ENCODE measurements at places on chromosomes 7 and 10.

GRCh38 chr10:99976886-99977665 lies 32.7 kb downstream of the DNMBP start:
- DNase-seq = peak; percentile 96

DNA sequence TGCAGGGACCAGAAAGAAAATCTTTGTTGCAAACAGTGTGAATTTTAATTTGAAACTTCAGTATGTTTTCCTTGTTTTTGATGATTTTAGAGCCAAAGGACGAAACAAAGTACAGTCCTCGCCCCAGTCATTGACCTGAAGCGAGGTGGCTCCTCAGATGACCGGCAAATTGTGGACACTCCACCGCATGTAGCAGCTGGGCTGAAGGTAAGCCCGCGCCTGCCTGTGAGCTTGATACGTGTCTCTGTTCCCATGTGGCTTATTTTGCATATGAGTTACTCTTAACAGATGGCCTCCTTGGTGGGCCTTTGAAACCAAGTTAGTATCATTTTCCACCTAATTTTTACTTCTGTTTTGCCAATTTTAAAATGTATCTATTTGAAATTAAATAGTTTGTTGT lies 12.3 kb downstream of the RBM17 start:
- no peak for DNase-seq

DNA sequence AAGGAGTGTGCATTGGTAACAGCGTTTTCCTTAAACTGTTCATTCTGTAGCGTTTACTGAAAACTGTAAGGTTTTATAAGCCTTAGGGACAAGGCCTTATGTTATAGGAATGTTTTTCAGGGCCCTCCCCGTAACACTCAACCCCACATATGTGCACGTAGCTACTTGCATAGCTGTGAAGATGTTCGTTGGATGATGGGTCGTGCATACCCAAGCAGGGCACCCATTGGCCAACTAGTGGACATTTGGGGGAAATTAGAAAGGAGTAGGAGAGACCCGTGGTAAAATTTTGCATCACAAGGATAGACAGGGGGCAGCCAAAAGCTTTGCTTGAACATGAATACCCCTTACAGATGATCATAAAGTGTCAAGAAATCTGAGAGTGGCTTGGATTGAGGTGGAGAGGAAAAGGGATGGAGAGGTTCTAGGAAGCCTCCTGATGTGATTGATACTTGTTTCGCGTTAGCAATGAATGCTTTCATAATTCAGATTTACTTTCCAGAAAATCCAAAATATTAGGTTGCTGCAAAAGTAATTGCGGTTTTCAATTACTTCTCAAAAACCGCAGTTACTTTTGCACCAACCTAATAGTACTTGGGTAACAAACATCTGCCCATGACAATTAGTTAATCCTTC lies 878 bp downstream of the SEC61A2 start:
- DNase-seq = peak; percentile 76

DNA sequence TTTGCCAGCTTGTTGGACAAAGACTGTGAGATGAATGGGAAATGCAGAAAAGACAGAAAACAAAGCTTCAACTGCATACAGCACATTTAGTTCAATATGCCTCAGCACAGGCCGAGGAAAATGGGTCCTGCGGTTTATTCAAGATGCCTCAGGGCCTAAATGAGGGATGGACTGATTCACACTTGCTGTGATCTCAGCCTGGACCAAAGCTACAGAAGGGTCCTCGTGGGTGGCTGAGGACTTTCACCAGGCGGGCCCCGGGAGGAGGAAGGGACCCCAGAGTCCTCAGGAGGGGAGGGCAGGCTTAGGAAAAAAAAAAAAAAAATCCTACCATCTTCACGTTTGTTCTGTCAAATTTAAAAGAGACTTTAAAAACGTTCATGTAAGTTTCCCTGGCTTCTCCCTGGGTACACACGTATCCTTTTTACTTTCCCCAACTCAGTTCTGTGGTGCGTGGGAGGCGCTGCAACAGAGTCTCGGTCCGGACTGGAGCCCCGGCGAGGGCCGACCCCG lies 624 bp upstream of the ZNF783 start:
- peak; percentile 62 for DNase-seq

DNA sequence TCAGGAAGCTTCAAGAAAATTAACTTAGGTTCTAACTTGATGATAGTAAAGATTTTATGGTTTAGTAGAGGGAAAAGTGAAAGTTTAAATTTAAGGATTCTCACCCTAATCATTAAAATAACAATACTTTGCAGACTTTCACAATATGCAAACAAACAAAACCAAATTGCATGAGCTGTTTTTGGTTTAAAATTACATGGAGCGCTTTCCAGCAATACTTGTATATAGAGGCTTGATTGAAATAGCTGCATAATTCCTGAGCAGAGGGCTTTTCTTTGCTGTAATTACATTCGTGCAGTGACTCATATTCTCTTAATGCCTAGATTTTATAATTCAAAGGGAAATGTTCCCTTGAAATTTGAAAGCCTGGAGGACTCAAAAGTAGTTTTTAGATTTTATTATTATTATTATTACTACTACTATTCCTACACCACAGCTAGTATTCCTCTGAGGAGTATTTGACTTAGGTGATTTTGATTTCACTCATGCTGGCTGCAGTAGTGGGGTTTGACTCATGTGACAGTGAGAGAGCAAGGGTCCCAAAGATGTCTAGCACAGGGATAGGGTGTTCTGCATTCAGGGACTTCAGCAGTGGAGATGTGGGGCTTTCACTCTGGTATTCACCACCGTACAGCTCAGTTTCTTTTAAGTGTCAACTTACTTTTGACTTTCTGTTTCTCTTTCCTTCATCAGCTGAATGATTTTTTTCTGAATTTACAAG lies 138.1 kb downstream of the ADAM22 start:
- no peak for DNase-seq

GRCh38 chr7:50687575-50688225 lies 95.0 kb downstream of the GRB10 start:
- peak; percentile 70 for DNase-seq

DNA sequence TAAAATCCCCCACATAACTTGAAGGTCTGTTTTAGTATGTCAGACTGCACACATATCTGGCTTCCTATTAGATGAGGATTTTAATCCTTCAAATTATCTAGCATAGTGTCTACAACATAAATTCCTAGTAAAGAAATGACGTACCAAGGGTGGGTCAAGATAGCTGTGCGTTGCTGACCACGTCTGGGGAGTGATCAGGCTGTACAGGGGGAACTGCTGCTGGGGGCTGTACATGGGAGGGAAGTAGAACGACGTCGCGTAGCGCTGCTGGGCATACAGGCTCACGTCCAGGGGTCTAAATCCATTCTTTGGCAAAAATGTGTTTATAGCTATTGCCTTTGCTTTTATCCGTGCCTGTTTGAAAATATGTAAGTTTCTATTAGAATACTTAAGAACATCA lies 102.3 kb downstream of the LARP4B start:
- no peak for DNase-seq

DNA sequence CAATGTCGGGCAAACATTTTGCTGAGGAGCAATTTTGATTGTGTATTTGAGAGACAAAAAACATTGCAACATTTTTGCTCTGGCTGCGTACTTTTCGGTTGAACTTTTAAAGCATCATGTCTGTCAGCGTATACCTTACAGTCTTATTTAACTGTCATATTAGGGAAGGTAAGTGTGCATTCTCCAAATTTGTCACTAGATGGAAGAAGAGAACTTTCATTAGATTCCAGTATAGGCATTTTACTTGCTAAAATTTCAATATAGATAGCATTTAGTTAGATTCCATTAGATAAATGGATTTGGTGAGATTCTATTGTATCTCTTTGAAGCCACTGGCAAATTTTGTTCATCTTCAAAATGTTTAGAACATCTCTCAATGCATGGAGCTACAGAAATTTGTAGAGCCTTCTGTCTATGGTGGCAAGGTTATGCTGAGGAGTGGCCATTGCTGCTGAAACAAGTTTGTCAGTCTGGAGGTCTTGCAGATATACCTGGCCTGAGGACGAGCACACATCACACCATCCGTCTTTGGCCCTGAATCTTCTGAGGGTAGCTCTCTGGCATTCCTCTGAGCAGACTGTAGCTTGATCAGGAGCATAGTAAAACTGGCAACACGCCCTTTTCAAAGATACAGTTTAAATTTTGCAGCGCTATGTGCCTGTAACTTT lies 437.5 kb upstream of the MBL2 start:
- DNase-seq = peak; percentile 19

GRCh38 chr10:33304423-33305225 lies 29.8 kb downstream of the NRP1 start:
- DNase-seq = no peak

DNA sequence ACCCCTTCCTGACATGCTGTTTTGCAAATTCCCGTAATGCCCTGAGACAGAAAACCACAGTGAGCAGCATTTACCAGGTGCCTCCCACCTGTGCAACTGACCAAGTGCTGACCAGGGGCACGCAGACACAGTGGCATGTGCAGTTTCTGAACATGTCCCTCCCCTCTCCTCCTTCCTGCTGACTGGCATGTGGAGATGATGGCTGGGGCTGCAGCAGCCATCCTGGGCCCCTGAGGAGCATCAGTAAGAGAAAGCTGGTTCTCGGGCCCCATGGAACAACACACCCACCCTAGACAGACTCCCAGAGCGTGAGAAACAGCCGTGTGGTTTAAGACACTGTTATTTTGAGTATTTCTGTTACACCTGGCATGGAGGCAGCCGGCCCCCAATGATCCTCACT lies 66.2 kb upstream of the PDGFA start:
- no peak for DNase-seq

DNA sequence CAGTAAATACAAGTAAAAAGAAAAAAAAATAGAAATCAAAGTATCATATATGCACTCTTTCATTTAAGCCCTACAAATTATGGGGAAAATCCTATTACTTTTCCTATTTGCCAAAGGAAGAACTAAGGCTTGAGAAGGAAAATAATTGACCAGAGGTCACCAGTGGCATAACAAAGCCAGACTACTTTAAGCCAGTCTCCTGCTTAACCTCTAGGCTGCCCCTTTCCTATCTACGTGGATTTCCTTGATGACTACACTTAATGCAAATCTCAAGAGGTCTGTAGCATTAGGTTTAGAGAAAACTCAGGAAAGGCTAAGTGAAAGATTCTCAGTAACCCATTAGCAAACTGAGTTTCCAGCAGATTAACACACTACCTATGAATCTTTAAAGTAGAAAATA lies 49.8 kb downstream of the TPK1 start:
- DNase-seq = no peak

- DNase-seq = peak; percentile 57
Observed at GRCh38 chr7:29017713-29018112, 59.6 kb upstream of the TRIL start.

GRCh38 chr7:31284106-31284505 lies 56.4 kb downstream of the NEUROD6 start:
- DNase-seq = no peak

DNA sequence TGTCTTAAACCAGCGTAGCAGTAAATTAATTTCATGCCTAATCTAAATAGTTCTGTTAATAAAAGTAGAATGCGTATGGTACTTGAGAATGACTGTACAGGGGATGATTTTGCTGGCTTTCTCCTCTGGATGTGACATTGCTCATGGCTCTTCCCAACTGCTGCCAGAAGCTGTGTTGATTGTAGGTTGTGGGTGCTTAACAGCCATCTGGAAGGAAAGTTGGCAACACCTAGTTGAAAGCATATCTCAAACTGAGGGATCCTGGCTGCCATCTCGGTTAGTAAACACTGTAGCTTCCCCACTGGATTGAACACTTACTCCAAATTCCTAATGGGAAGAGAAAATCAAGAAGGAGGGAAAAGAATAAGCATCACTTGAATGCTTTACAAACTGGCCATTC lies 130.9 kb downstream of the NXPH1 start:
- DNase-seq = no peak

DNA sequence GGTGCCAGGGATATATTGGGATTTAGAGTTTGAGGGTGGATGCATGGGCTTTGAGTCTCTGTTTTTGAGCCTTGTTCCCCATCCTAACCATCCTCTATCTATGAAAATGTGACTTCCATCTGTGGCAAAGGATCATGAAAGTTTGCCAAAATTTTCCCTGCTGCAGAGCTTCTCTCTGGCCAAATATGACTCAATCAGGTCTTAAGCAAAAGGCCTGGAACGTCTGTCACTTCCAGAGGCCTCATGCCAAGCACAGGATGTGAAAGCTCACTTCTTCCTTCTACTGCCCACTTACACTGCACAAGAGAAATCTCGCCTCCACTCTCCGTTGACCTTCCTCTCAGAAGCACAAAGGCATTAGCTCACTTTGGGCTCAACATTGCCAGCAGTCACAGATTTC lies 696.9 kb upstream of the NRP1 start:
- DNase-seq = peak; percentile 39

- DNase-seq = peak; percentile 88
Observed at GRCh38 chr10:78552261-78552811, 516.4 kb upstream of the ZMIZ1 start.

DNA sequence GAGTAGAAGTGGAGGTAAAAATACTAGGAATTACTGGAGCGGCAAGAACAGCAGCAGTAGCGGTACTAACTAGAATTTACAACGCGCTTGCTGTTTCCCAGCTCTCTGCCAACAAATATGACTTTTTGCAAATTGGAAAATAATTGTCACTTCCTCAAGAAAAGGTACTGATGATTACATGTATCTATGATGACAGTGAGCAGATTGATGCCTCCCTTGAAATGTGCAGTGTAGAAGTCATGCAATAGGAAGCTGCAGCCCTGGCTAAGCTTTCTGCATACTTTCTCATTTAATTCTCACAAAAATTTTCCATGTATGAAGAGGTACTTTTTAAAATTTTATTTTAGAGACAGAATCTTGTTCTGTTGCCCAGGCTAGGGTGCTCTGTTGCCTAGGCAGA lies 49.9 kb downstream of the ANK3 start:
- DNase-seq = no peak

- DNase-seq = no peak
Observed at GRCh38 chr10:44807451-44807850, 103.7 kb upstream of the TMEM72 start.

GRCh38 chr7:112135815-112136214 lies 70.4 kb downstream of the DOCK4 start:
- DNase-seq = no peak

- DNase-seq = no peak
Observed at GRCh38 chr7:72297636-72298035, 114.5 kb downstream of the CALN1 start.

- no peak for DNase-seq
Observed at GRCh38 chr7:1853986-1854865, 184.1 kb downstream of the ELFN1 start.
